ENCODE measurements at places on chromosomes 5 and 9. TPM values are rescaled to one million over a fixed set of nuclear protein-coding genes. Genes with fewer than 3 reads are reported as not detected.

Gene RAD50
- total RNA-seq = 5.7 TPM

Gene YIPF5
- total RNA-seq = 43.3 TPM

Gene KCNN2
- total RNA-seq = 16.2 TPM

Gene GRM6
- not detected for total RNA-seq

Gene KCNV2
- not detected for total RNA-seq

Gene CDX1
- not detected for total RNA-seq

Gene WDR38
- not detected for total RNA-seq

Gene ALG2
- total RNA-seq = 39.7 TPM

Gene MRPL41
- 32.9 TPM for total RNA-seq

Gene ORM2
- total RNA-seq = not detected

Gene CCDC187
- under 0.01 TPM for total RNA-seq

Gene KIAA1191
- 28.7 TPM for total RNA-seq

Gene PPIP5K2
- 38.6 TPM for total RNA-seq

Gene NTRK2
- 26.6 TPM for total RNA-seq

Gene DBH
- not detected for total RNA-seq

Gene ICE1
- 23.0 TPM for total RNA-seq

Gene DOK3
- 5.7 TPM for total RNA-seq

Gene UIMC1
- total RNA-seq = 40.2 TPM

Gene SLC36A1
- total RNA-seq = 8.9 TPM

Gene ZNF618
- total RNA-seq = 4.7 TPM

Gene UNC5A
- total RNA-seq = not detected

Gene ZNF782
- 5.2 TPM for total RNA-seq

Gene ITGA2
- 15.7 TPM for total RNA-seq

Gene MSX2
- total RNA-seq = not detected

Gene SCAMP1
- 45.4 TPM for total RNA-seq

Gene MRPS27
- total RNA-seq = 75.7 TPM

Gene PCDHGA6
- total RNA-seq = 4.2 TPM

Gene ABCA1
- 33.9 TPM for total RNA-seq

Gene ELOVL7
- 0.52 TPM for total RNA-seq

Gene PCDHA10
- under 0.01 TPM for total RNA-seq

Gene CCNG1
- 422 TPM for total RNA-seq

Gene IL13
- not detected for total RNA-seq

Gene PCDHA12
- total RNA-seq = not detected

Gene ENG
- total RNA-seq = 9.4 TPM

Gene CDH6
- 5.7 TPM for total RNA-seq

Gene CATSPER3
- total RNA-seq = 0.52 TPM

Gene PPP3R2
- not detected for total RNA-seq

Gene WWC1
- 0.52 TPM for total RNA-seq

Gene NINJ1
- 20.9 TPM for total RNA-seq

Gene IFNB1
- not detected for total RNA-seq

Gene RGS7BP
- total RNA-seq = 1.6 TPM

Gene TSSK1B
- total RNA-seq = not detected

Gene NME5
- not detected for total RNA-seq

Gene SGCD
- total RNA-seq = 73.6 TPM

Gene G3BP1
- total RNA-seq = 109 TPM

Gene PRUNE2
- 7.8 TPM for total RNA-seq

Gene SLC6A7
- total RNA-seq = not detected

Gene LCN9
- total RNA-seq = not detected

Gene DRD1
- total RNA-seq = not detected

Gene SLC28A3
- not detected for total RNA-seq

Gene DIRAS2
- total RNA-seq = 0.52 TPM

Data from skeletal muscle tissue (tissue), 5 donors.